Upper lobe of left lung (tissue), 6 donors: ENCODE measurements at places on chromosomes 2 and 18. TPM values are rescaled to one million over a fixed set of nuclear protein-coding genes. Genes with fewer than 3 reads are reported as not detected.

DNA sequence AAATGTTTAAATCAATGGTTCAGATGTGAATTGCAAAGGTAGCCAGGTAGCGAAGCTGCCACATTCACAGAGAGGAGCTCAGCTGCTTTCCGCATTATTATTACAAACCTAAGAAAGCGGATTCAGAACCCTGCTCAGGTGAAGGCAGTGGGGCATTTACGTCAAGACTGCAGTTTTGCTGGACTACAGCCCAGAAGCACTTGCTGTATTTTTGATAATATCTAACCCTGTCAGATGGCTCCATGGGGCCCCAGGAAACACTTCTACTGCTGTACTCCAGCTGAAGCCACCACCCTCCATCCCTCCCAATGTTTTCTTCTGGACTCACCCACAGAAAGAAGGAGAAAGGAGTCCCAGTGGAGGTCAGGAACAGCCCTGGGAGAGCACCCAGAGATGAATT is 96.9 kb downstream of the TPO start:
- no peaks in the 10 kb centered on the region for H3K36me3 ChIP-seq
- peak overlapping the region; percentile 22 for H3K27ac ChIP-seq
- no peak overlapping the region for H3K4me3 ChIP-seq

GRCh38 chr18:36905571-36905970 is 76.6 kb downstream of the KIAA1328 start:
- no peak overlapping the region for H3K27ac ChIP-seq
- no peak for DNase-seq
- no peaks in the 10 kb centered on the region for H3K4me1 ChIP-seq
- no peaks in the 10 kb centered on the region for H3K27me3 ChIP-seq
- H3K36me3 ChIP-seq, result no peaks in the 10 kb centered on the region

- no peaks in the 10 kb centered on the region for H3K4me1 ChIP-seq
- H3K27me3 ChIP-seq, result no peaks in the 10 kb centered on the region
- H3K36me3 ChIP-seq, result no peaks in the 10 kb centered on the region
- H3K4me3 ChIP-seq, result no peak overlapping the region
- DNase-seq, result no peak
Observed at GRCh38 chr2:25618676-25619075, 54.7 kb downstream of the DTNB start.

COL3A1 gene
- total RNA-seq, result 185 TPM

- H3K4me3 ChIP-seq, result no peak overlapping the region
- no peaks in the 10 kb centered on the region for H3K27me3 ChIP-seq
- H3K4me1 ChIP-seq, result no peaks in the 10 kb centered on the region
- H3K36me3 ChIP-seq, result no peaks in the 10 kb centered on the region
Observed at GRCh38 chr18:75654851-75655751, 227.6 kb upstream of the SMIM21 start.

GRCh38 chr18:35072616-35073015 is 31.4 kb downstream of the MAPRE2 start:
- no peaks in the 10 kb centered on the region for H3K36me3 ChIP-seq
- H3K4me3 ChIP-seq, result no peak overlapping the region
- peaks cover 48% of the 10 kb centered on the region for H3K4me1 ChIP-seq
- no peak overlapping the region for H3K27ac ChIP-seq
